ENCODE measurements at places on chromosomes 6 and 20.

DNA sequence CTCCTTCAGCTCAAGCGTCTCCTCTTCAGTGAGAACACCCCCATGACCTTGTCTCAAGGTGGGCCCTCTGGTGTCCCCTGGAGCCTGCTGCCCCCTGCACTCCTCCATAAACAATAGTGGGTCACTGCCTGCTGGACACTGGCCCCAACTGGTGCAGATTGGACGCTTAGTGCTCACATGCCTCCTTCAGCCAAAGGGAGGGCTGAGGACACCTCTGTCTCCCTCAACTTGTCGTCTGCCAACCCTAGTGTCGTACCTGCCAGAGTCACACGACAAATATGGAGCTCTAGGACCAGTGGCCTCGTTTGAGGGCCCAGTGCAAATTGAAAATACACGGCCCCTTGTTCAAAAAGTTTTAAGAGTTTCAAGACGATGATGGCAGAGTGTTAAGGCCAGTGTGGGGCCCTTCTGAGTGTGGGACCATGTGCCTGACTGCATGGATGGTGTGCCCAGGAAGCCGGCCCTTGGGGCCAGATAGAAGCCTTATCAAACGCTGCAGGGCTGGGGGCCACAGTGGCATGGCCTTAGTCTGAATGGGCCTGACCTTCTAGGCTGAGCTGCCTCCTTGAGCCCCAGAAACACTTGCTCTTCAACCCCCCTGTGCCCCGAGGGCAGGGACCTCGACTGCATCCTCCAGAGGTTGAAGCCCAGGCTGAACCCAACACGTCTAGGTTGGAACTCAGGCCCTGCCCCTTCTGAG, 20.1 kb downstream of the APCDD1L start:
- no peak for DNase-seq

- DNase-seq = no peak
Observed at GRCh38 chr6:106158816-106159215, 72.7 kb downstream of the PRDM1 start.

DNA sequence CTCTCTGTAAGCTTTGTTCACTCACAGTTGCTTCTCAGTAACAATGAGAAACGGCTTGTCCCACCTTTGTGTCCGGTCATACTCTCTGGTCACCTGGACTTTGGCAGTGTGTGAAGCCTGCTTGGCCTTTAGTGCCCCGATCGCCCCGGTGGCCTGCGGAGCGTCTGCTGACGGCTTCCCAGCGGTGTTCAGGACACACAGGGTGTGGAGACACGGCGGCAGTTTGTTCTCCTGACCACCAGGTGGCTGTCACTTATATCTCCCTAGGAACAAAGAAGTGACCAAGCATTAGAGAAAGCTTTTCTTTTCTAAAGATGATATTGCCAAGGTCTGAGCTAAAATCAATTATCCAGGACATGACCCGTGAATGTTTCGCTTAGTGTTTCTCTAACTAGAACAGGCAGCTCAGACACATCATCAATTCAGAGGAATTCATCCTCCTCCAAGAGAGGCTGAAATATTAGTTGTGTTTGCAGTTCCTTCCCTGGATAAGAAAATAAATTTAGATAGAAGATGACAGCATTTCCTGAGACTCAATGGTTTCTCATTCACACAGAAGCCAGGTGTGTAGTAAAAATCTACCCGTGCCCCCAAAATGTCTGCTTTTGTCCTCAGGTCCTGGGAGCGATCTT, 167.4 kb upstream of the THBS2 start:
- no peak for DNase-seq

DNA sequence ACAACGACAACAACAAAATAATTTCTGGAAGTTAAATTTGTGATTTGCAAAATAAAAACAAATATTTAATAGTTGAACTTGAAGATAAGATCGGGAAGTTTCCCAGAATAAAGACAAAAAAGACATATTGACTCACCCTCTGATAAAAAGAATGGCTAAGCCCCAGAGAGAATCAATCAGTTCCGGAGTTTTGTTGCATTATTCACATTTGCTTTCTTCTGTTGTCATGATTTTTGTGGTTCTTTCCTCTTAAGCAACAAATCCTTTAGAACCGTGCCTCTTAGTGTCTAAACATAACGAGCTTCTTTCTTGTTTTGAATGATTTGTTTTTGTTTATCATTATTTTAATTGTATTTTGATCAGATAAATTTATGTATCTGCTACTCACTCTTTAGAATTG, 337.7 kb upstream of the PRND start:
- no peak for DNase-seq

DNA sequence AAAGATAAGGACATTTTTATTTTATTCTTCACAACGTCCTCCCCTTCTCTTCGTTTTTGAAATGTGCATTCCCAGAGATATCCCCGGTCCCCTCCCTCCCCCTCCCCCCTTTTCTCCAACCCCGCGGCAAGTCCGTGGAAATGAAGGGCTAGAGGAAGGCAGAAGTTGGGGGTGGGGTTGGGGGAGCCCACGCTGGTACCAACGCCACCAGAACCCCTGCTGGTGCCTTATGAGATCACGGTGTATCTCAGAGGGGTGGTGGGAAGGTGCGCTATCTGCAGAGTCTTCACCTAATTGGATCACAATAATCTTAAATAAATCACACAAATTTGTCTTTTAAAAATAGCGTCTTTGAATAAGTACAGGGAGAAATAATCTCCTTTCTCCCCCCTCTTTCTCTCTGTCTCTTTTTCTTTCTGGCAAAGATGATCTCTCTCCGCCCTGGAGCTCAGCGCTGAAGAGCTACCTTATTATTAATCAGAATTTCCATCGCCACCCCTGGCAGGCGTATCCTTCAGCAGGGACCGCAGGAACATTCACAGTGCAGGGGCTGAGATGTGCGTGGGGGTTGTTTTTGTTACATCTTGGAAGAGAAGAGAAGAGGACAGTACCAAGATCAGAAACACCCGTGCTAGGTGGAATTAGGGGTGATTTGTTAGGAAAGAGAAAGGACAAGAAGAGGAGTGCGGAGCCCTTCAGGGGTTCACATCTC, 915 bp downstream of the CLVS2 start:
- DNase-seq = no peak

- no peak for DNase-seq
Observed at GRCh38 chr6:2792330-2793110, 27.3 kb downstream of the WRNIP1 start.

DNA sequence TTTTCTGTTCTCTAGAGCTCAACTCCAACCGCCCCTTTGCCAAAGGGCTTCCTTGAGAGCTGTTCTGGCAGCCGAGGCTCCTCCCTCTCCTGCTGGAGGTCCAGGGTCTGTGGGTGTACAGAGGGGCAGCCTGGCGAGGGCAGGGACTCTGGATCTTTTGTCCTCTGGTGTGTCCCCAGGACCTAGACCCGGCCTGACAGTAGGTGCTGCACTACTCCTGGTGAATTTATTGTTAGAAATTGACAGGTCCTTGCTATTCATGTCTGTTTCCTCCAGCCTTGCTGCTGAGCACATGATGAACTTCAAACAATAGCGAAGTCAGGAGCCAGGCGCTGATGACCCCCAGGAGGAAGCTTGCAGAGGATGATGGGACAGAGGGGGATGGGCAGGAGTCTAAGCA, 234.7 kb upstream of the SULF2 start:
- DNase-seq = no peak

DNA sequence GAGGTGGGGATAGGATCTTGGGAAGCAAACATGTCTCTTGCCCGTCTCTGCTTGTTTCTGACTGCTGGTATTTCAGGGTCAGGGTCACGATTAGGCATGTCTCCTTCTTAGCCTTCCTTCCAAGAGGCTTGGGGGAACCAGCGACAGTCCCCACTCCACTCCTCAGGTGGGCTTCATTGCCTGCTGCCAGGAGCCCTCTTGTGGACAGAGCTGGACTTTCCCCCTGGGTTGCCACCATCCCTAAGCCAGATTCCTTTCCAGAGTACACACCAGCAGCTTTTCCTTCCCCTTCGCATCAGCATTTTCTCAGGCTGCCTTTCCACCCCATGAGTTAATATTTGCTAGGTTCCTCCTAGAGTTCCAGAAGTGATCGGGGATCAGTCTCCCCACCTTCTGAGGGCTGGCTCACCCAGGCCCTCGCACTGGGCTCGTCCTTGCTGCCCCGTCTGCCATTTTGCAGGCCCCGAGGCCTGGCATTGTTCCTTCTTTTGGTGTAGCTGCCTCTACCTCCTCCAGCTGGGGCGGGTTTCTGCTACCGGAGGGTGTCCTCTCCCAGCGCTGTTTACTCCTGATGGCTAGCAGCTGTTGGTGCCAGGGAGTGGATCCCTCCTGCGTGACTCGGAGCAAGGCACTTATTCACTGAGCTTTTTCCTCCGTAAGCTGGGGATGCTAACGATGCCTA, 8.8 kb upstream of the C20orf144 start:
- no peak for DNase-seq

DNA sequence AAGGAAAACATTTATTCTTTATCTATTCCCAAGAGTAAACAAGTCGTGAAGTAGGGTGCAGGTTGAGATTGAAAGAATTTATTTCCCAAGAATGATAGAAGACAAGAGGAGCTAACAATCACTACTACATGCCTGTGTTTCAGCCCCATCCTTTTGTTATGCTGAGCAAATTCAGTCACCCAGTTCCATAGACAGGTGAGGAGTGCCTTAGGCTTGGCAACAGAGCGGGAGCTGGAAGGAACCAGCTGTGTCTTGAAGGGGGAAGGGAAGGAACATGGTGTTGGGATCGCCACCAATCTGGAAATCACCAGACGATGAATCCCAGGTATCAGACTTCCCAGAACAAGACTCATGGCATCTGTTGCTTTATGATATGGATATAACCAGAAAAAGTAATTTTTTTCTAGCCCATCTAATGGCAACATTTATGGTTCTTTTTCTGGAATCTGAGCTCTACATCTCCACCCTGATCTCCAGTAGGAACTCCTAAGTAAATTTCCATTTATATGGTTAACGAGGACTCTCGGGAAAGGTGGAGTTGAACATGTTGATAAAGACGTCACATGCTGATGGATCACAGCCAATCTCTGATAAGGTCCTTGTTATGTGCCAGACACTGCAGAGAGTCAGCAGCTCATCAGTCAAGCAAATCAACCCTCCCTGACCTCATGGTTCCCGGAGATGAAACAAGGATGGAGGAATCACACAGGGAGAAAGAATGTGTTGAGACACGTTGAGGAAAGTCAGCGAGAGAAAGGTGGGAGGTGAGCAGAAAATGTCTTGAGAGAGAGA, 344.9 kb downstream of the SMOC2 start:
- DNase-seq = no peak

DNA sequence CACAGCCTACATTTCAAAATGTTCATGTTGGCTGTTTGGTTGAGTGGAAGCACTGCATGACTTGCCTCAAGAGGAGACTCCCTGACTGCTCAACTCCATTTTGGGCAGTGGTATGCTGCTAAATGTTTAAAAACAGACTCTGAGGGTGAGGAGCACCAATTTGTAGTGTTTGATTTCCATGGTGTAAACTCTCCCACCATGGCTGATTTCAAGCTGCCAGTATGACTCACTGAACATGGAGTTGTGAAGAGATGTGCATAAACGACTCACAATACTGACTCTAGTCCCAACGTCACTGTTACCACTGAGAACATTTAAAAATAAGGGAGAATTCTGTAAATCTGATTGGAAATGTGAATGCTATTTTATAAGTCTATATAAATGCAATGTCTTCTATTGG, 70.4 kb downstream of the BACH2 start:
- no peak for DNase-seq

GRCh38 chr6:129863664-129864063, 2.5 kb upstream of the TMEM244 start:
- DNase-seq = no peak

GRCh38 chr20:49867453-49868215, 47.7 kb downstream of the SPATA2 start:
- no peak for DNase-seq

DNA sequence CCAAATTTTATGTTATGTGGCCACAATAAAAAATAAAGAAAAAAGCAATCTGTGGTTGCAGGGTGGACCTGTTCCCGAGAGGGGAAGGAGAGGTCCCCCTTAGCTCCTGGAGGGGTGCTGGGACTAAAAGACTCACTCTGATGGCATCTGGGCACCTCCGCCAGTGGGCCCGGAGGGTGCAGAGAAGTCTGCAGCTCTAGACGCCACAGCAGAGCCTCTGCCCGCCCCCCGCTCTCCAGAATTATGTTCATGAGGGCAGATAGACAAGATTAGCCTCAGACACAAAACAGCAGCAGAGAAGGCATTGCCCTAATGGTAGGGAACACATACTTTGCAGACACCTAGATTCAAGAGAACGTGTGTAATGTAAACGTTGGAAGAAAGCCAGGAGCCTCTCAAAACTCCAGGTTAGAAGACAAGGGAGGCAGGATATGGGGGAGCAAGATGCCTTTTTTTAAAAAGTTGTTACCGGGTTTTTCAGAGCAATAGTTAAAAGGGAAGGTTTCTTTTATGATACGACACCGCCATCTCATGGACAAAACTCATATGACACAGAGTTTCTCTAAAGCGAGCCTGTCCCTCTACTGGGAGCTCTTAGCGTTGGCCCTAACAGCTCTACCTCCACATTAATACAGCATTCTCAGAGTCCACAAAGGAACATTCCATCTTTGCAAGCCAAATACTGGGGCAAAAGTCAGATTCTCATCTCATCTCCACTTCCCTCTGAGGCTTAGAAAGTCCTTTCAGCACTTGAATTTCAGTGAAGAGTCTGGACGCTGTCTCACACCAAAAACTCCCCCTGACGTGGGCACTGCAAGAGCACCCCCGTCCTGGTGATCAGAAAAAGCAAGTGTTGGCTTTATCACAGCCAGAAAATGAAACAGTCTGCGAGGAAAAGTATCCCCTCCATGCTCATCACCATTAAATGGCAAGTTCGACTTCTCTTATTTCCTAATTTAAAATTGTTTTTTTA, 47.2 kb downstream of the FOXF2 start:
- DNase-seq = no peak

- DNase-seq = no peak
Observed at GRCh38 chr6:139905404-139906052, 531.1 kb upstream of the CITED2 start.

GRCh38 chr6:9851541-9852380, 563.1 kb downstream of the TFAP2A start:
- DNase-seq = no peak

DNA sequence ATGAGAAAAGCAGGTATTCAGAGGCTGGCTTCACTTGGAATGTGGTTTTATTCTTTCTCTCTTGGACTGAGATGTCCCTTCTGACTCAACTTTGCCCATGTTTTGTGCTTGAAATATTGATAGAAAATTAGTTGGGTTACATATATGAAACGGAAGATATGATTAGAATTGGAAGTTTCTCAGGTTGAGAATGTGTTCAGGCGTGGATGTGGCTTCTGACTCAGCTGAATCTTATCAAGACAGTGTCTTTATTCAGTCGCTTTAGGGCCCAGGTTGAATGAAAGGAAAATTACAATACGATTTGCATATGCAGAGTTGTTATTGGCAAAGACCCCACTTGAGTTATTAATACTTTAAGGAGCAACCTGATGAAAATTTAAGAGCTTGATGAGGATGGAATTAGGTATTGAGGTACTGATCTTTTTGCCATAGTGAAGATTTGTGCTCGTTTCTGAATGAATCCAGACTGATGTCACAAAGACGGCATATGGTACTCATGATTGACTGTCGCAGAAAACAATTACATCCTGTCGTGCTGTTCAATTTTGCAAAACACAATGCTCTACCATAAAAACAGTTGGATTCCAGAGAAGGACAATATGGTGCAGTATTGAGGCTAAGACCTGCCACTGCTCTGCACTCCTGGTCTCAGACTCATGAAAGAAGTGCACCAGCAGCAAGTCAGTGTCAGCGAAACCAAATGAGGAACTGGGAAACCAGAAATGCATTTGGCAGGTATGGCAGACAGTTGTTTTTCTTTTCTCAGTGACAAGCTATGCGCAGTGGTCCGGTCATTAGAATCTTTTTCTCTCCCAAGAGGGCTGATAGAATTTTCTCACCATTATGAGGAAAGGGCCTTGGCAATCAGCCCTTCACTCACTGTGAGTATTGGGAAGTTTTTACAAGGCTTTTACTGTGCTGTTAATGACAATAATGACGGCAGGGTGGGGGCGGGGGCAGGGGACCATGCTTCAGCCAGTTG, 158.3 kb downstream of the DOK5 start:
- DNase-seq = no peak

All from stimulated activated CD4-positive, alpha-beta T cell treated with anti-CD3 and anti-CD28 coated beads, Interleukin-1b, Interleukin-23, amount 100 ng/mL, for 1 hour (primary cell).